ENCODE measurements at places on chromosomes 6 and 20.
A peak's percentile ranks its signal among the peaks of the same experiment; 100 is the strongest.

- H3K4me3 ChIP-seq, result no peak overlapping the region
- H3K36me3 ChIP-seq, result no peaks in the 10 kb centered on the region
- H3K27me3 ChIP-seq, result no peaks in the 10 kb centered on the region
- no peak for DNase-seq
- no peaks in the 10 kb centered on the region for H3K4me1 ChIP-seq
These were observed 69.4 kb upstream of the NRSN1 start for GRCh38 chr6:24056567-24056966.

DNA sequence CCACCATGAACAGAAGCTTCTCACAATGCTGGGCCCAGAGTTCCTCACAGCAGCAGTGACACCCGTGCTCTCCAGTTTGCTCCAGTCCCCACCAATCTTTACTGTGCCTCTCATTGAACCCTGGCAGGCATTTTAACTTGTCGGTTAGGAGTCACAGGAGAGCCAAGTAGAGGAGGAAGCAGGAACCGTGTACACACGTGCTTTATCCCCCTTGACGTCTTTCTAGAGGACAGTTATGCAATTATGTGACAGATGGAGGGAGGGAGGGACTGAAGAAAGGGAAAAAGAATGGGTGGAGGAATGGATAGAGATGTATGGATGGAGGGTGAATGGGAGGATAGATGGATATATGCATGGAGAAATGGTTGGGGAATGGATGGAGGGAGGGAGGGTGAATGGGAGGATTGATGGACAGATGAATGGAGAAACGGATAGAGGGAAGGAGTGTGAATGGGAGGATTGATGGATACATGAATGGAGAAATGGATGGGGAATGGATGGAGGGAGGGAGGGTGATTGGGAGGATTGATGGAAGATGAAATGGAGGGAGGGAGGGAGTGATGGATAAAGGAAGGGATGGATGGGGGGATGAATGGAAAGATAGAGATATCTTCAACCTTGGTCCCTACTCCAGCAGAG is 26.0 kb downstream of the RBM38 start:
- peaks cover 10% of the 10 kb centered on the region for H3K27me3 ChIP-seq
- no peaks in the 10 kb centered on the region for H3K4me1 ChIP-seq
- no peak overlapping the region for H3K4me3 ChIP-seq
- H3K36me3 ChIP-seq, result no peaks in the 10 kb centered on the region
- no peak for DNase-seq

- peaks cover 20% of the 10 kb centered on the region for H3K4me1 ChIP-seq
- no peak overlapping the region for H3K27ac ChIP-seq
- DNase-seq, result no peak
These were observed 3.5 kb downstream of the NDUFAF5 start for GRCh38 chr20:13788167-13788834.

- H3K27ac ChIP-seq, result no peak overlapping the region
- H3K4me3 ChIP-seq, result peak overlapping the region; percentile 32
- H3K4me1 ChIP-seq, result no peaks in the 10 kb centered on the region
These were observed 622 bp downstream of the MAFB start for GRCh38 chr20:40688129-40689099.

- no peak for DNase-seq
- peaks cover 6% of the 10 kb centered on the region for H3K4me1 ChIP-seq
- H3K27ac ChIP-seq, result no peak overlapping the region
- no peaks in the 10 kb centered on the region for H3K27me3 ChIP-seq
- H3K36me3 ChIP-seq, result peaks cover 21% of the 10 kb centered on the region
These were observed 6.2 kb downstream of the KDM1B start for GRCh38 chr6:18161431-18161830.

DNA sequence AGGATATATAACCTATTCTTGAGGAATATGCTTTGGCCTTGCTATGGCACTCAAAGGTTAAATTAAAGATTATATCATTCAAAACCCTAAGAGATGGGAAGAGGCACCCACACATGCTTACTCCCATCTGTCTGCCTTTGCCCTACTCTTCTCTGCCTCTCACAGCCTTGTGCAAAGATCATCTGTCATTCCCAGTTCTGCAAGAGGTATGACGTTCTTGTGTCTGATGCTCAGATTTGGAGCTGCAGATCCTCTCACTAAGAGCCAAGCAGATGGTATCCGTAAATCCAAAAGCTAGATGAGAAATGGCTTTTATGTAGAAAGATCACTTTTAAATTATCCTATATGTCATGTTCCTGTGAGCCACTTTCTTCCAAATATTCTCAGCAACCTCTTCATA is 112.0 kb downstream of the GPR63 start:
- H3K27me3 ChIP-seq, result no peaks in the 10 kb centered on the region
- no peak overlapping the region for H3K4me3 ChIP-seq
- H3K27ac ChIP-seq, result no peak overlapping the region
- H3K4me1 ChIP-seq, result no peaks in the 10 kb centered on the region
- no peaks in the 10 kb centered on the region for H3K36me3 ChIP-seq

DNA sequence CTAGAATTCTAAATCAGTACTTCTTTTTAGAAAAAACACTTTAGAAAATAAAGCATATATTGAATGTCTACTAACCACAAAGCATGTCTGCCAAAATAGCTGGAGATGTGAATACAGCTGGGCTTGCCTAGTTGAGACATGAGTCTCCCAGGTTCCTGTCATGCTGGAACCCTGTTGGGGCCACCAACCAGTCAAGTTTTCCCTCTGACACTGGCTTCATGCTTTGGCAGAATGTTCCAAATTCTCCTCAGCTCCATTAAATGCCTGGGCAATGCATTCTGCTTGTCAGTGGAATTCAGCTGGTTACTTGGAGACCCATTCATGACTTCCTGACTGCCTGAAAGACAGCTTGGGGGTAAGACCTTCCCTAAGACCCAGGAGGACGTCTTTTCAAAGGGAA is 87.2 kb downstream of the PRND start:
- peaks cover 3% of the 10 kb centered on the region for H3K27me3 ChIP-seq
- no peak for DNase-seq
- no peak overlapping the region for H3K4me3 ChIP-seq
- no peak overlapping the region for H3K27ac ChIP-seq
- no peaks in the 10 kb centered on the region for H3K36me3 ChIP-seq

GRCh38 chr6:1724616-1725015 is 114.9 kb downstream of the FOXC1 start:
- H3K4me1 ChIP-seq, result peaks cover 27% of the 10 kb centered on the region
- no peak for DNase-seq
- peak overlapping the region; percentile 48 for H3K27ac ChIP-seq
- H3K36me3 ChIP-seq, result no peaks in the 10 kb centered on the region

- no peak for DNase-seq
- no peak overlapping the region for H3K4me3 ChIP-seq
- no peak overlapping the region for H3K27ac ChIP-seq
- no peaks in the 10 kb centered on the region for H3K36me3 ChIP-seq
- peaks cover 6% of the 10 kb centered on the region for H3K4me1 ChIP-seq
These were observed 95.2 kb upstream of the HDGFL1 start for GRCh38 chr6:22473991-22474682.
